Inflammatory macrophage (primary cell): ENCODE measurements at places on chromosomes 5 and 9.

GRCh38 chr5:139904816-139905661 lies 109.4 kb downstream of the PSD2 start:
- no peak for DNase-seq

GRCh38 chr9:95533996-95534680 lies 17.4 kb upstream of the PTCH1 start:
- DNase-seq: no peak

GRCh38 chr9:19057033-19057432 lies 7.8 kb downstream of the RRAGA start:
- DNase-seq: no peak

GRCh38 chr5:54632131-54632701 lies 114.7 kb downstream of the SNX18 start:
- DNase-seq: no peak

DNA sequence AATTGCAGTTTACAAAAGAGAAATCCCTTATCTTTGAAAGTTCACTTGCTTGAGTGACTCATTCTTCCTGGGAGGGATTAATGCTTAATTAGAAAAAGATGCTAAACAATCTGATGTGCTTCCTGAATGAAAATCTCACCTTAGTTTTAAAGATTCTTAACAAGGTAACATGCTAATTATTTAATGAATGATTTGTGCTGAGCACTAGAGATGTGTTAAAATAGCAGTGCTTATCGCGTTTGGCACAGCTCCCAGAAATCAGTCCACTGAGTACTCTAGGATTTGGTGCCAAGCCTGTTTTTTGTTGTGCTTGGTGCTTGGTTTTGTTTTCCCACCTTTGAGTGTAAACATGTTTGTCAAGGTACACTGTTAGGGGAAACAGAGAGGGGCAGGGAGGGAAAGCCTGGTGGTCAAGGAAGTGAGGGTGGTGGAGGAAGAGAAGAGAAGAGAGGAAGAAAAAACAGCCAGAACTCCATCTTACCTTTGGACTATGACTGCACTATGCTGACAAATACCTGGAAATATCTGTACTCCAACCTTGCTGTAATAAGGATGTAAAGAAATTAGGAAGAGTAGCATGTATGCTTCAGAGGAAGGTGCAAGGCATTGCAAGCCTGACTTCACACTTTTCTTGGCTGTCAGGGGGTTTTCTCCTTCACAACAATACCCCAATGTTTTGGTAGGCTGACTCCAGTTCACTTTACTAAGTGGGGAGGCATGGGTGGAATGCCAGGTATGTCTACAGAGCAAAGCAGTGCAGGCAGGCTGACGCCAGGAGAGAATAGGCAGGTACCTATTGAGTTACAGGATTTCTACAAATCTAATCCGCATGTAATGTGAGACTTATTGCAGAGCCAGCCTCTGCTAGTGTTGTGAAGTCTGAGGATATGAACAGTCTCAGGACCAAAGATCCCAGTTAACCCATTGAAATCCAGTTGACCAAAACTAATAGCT lies 157.2 kb upstream of the ISL1 start:
- DNase-seq: no peak

DNA sequence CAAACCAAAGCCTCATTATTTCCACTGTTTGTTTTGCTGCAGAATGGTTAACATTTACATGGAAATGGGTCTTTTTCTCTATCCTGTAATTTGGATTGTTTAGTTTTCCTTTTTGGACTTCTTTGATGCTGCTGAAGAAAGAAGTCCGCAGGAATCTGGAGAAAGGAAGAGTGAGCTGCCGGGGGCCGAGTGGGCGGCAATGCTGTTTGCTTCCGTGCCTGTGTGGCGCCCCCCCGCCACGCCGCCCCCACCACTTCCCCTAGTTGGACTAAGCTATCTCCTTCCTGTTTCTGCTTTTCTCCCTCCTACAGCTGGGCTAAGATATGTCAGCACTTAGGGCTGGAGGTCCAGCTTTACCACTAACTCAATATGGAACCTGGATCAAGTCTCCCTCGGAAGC lies 39.7 kb downstream of the ACTL7B start:
- peak; percentile 89 for DNase-seq

GRCh38 chr9:116153765-116154333 lies at the start of gene PAPPA:
Gene PAPPA, plus strand, starts transcription at chr9:116153791. Its CDS starts 382 bp downstream, at chr9:116154173.
- DNase-seq: no peak

GRCh38 chr5:138163721-138164120 lies 14.7 kb downstream of the BRD8 start:
- DNase-seq: no peak

- DNase-seq: no peak
These were observed 30.8 kb downstream of the SMIM3 start for GRCh38 chr5:150809363-150809762.

- DNase-seq: no peak
These were observed 169.9 kb downstream of the FANCC start for GRCh38 chr9:95147452-95148207.

DNA sequence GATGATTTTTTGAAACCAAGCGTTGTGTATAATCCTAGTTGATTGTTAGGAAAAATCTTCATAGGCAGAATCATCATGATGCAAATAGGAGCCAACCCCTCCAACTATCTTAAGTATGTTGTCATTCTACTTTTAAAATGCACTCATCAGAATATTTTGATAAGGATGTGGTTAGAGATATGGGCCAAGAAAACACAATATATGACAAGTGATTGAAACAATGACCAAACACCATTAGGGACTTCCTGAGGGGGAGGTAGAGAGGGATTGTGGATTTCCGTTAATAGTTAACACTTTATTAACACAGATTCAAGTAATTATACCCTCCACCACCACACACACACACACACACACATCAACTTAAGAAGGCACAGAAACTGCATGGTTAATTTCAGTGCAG lies 143.3 kb downstream of the ARSB start:
- no peak for DNase-seq

- no peak for DNase-seq
These were observed 224.4 kb downstream of the TENT4A start for GRCh38 chr5:6937677-6938076.

DNA sequence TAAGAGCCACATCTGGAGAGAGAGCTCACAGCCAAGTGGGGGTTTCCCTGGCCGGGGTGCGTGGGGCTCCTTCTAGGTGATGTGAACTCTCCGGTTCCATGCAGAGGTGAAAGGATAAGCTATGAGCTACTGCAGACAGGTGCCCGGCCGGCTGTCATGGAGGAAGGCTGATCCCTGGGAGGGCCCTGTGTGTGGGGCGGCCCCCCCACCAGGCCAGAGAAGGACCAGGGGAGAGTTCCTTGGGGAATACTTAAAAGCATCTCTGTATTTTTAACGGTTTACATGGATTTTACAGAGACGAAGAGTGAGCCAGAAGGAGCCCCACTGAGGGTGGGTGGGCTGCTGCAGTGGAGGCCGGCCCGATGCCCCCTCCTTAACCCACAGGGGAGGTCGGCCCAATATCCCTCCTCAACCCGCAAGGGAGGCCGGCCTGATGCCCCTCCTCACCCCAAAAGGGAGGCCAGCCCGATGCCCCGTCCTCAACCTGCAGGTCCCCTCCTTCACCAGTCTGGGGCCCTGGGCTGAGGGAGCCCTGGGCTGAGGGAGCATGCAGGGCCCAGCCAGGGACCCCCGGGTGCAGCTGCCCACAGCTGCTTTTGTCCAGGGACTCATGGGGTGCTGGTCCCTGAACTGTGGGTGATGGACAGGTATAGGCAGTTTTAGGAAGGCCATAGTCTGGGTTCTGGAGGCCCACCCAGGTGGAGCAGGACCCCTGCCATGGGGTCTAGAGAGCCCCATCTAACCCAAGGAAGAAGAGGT lies 31.9 kb downstream of the MRPL36 start:
- no peak for DNase-seq

DNA sequence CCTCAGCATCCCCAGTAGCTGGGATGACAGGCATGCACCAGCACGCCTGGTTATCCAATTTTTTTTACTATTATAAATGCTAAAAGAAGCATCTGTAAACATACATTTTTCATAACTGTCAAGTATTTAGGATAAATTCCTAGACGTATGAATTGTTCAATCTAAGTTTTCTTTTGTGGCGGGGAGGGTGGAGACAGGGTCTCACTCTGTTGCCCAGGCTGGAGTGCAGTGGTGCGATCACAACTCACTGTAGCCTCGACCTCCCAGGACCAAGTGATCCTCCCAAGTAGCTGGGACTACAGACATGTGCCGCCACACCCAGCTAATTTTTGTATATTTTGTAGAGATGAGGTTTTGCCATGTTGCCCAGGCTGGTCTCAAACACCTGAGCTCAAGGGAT lies 52.2 kb downstream of the NR6A1 start:
- DNase-seq: no peak

DNA sequence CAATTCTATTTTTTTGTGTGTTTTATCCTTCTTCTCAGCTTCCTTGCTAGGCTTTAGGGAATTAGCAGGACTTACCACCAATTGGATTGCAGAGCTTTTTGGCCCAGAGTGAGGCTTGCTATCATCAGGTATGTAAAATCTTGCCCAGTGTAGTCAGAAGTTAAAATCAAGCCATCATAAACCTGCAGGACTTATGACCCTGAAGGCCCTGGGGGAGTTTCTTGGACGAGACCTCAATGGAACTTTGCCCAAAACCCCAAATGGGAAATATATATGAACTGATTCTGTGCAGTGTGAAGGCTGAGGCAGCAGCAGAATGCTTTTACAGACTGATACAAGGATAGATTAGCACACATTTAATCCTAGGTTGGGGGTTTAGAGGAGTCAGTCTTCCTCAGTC lies 287.0 kb downstream of the SH3GL2 start:
- DNase-seq: no peak

- no peak for DNase-seq
These were observed 29.0 kb downstream of the ABLIM3 start for GRCh38 chr5:149170299-149170698.

DNA sequence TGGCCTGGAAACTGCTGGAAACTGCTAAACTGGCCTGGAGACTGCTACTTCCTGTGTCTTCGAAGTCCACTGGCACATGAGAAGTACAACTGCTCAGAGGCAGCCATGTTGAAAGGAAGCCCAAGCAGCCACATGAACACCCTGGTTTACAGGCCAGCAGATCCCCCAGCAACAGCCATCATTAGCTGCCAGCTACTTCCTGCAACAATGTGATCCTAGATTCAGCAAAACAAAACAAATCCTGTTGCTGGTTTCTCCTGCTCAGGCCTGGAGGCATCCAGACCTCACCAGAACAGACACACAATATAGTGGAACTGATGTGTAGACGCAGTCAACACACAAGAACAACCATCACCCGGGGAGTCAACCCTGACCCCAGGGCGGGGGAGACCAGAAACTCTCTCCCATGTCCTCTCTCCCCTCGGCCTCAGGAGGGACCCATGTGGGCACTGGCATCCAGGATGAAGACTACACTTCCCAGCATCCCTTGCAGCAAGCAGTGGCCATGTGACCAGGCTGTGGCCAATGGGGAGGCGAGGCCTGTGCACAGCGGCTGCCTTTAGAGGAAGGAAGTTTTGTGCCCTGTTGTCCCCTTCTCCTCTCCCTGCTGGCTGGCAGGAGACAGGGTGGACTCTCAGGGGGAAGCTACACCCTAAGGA lies 9.2 kb upstream of the LCN15 start:
- peak; percentile 49 for DNase-seq

- DNase-seq: no peak
These were observed 59.8 kb upstream of the TBC1D9B start for GRCh38 chr5:179967489-179967888.

DNA sequence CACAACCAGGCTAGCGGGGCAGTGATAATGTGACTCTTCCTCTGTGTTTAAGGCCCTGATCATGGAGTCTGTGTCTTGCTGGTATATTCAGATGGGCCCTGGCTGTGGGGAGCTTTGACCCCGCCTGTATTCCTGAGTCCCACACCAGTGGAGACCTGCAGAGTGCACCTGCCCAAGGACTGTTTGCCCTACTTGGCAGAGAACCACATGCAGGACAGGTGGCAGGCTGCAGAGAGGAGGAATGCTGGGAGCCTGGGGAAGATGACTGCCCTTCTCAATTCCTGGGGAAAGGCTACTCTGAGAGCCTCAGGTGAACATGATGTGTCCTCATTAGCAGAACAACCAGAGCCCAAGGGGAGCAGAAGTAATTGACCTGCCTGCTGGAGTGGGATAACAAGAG lies 36.2 kb downstream of the IARS1 start:
- DNase-seq: no peak

- DNase-seq: no peak
These were observed 91.9 kb upstream of the RASEF start for GRCh38 chr9:83154821-83155220.

- DNase-seq: no peak
These were observed 9.9 kb downstream of the PAPPA start for GRCh38 chr9:116163293-116164055.

- DNase-seq: peak; percentile 5
These were observed 777 bp downstream of the ENDOG start for GRCh38 chr9:128818839-128819715.

DNA sequence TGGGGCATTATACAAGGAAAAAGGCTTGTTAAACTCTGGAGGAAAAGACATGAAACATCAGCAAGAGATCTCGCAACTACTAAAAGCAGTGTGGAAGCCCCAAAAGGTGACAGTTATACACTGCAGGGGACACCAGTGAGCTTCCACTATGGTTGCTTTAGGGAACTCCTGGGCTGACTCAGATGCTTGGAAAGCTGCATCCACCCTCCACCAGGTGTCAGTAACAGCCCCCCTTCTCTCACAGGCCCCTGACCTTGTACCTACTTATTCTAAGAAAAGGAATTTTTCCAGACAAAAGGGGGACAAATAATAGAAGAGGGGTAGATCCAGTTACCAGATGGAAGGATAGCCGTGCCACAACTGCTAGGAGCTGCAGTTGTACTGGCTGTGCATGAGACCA lies 154.4 kb upstream of the COX7C start:
- DNase-seq: no peak

GRCh38 chr5:89011778-89012711 lies 129.1 kb upstream of the MEF2C start:
- DNase-seq: no peak

DNA sequence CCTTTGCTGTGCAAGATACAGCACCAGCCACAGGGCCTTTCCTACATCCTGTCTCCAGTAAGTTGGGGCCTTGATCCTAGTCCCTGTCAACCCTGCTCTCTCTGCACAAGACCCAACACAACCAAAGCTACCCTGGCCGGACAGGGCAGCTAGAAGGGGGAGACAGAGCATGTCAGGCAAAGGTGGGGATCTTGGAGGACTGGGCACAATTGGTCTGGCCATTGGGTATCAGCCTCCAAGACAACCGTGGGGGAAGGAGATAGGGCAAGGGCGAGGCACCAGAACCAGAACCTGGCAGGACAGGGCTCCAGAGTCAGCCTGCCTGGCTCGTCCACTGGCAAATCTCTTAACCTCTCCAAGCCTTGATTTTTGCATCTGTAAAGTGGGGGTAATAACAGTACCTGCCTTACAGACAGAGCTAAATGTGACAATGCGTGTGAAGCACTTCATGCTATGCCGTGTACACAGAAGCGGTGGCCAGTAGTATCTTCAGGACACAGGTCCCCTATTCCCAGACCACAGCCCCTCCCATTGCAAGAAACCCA lies 51.6 kb upstream of the CDKN2AIPNL start:
- DNase-seq: no peak

- no peak for DNase-seq
These were observed 141.1 kb downstream of the PIK3R1 start for GRCh38 chr5:68356623-68357022.

- DNase-seq: peak; percentile 90
These were observed 32.2 kb downstream of the ANXA2R start for GRCh38 chr5:43007911-43008362.

GRCh38 chr9:106615118-106615889 lies 247.7 kb upstream of the ZNF462 start:
- DNase-seq: no peak
